ENCODE measurements at places on chromosomes 7 and 10.

DNA sequence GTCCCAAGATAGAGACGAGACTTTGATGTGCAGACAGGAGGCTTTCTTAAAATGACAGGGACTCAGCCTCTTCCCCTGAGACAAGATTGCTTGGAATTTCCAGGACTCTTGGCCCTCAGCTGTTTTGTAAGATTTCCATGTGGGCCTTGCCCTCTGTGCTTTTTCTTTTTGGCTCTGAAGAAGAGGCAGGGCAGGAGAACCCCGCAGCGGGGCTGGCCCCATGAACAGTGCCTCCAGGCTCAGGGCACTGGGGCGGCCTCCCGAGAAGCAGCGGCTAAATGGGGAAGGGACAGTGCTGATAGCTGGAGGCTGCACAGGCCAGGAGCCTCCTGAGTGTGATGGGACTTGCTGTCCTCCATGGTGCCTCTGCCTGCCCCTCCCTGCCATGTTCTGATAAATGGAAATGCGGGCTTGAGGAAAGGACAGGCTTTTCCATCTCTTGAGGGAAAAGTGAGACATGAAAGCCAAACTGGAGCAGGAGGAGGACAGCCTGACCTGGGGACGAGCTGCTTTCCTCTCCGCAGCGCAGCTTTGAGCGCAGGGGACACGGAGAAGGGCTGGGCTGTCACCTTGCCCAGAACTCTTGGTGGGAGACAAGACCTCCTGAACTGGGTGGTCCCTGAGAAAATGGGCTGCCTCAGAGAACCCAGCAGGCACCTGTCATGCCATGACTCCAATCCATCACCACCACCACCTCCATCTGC is 12.1 kb downstream of the SAP25 start:
- no peak for DNase-seq

DNA sequence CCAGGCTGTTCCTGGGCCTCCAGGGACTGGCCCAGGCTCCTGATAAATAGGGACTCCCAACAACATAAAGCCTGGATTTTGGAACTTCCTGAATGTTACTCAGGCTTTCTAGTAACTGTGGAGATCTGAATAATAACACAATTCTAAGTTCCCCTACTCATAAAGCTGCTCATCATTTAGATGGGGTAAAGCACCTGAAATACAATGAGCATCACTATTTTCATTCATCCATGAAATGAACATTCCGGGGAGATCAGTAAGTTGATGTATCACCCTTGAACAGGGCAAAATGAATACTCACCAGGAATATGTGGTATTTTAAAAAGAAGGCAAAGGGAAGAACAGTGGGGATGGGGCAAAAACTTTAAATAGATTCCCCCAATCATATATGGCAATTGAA is 48.3 kb upstream of the ATRNL1 start:
- DNase-seq, result no peak

DNA sequence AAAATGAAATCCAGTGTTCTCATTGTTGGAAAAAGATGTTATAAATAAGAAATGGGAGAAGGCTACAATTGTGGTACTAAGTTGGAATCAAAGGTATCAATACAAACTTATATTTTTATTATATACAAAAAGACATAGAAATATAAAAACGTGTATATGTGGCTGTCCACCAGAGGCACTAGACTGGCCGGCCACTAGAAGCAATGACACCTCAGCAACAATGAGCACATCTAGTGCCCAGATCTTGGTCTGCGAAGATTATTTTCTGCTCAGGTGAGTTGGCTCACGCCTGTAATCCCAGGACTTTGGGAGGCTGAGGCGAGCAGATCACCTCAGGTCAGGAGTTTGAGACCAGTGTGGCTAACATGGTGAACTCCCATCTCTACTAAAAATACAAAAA is 21.6 kb downstream of the IDE start:
- DNase-seq, result no peak

DNA sequence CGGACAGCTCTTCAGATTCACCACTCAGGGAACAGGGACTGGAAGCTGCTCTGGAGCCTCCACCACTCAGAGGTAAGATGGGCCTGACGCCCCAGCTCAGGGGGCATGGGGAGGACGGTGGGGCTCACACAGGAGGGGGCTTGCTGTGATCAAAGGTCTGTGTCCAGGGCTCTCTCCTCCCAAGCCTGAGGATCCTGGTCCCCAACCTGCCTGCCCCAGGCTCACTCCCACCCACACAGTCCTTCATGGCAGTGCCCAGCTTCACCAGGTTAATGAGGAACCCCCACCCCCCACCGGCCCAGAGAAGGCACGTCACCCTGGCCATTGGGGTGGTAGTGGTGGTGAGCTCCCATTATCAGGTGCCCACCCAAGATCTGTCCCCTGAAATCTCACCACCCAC is 926.7 kb upstream of the ZNF722 start:
- no peak for DNase-seq

DNA sequence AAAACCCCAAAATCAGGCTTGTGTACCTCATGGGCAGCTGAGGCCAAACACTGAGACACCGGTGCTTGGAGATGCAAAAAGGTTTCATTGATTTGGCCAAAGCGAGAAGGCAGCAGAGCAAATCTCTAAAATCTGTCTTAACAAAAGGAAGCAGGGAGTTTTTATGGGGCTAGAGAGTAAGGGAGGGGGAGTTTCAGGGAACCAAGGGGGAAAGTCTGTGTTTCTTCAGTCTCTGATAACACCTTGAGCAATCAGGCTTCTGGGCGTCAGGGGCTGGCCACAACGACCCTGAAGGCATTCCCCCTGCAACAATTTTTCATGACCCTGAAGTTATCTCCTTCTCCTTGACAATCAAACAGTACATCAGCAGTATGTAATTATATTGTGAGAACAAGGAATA is 2.7 kb upstream of the ZNF786 start:
- no peak for DNase-seq

DNA sequence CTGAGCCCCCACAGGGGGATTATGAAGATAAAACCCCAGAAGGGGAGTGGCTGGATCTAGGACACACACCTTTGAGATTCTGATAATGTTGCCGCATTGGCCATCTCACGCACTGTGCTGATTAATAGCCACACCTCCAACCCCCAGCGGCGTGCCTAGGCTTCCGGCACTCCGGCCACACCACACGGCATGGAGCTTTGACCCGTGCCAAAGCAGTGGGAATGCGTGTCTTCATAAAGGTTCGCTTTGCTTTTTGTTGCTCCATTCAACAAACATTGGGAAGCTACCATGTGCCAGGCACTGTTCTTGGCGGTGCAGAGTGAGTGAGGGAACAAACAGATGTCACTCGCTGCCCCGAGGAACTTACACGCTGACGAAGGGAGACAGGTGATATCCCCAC is 117.6 kb downstream of the TCERG1L start:
- no peak for DNase-seq

DNA sequence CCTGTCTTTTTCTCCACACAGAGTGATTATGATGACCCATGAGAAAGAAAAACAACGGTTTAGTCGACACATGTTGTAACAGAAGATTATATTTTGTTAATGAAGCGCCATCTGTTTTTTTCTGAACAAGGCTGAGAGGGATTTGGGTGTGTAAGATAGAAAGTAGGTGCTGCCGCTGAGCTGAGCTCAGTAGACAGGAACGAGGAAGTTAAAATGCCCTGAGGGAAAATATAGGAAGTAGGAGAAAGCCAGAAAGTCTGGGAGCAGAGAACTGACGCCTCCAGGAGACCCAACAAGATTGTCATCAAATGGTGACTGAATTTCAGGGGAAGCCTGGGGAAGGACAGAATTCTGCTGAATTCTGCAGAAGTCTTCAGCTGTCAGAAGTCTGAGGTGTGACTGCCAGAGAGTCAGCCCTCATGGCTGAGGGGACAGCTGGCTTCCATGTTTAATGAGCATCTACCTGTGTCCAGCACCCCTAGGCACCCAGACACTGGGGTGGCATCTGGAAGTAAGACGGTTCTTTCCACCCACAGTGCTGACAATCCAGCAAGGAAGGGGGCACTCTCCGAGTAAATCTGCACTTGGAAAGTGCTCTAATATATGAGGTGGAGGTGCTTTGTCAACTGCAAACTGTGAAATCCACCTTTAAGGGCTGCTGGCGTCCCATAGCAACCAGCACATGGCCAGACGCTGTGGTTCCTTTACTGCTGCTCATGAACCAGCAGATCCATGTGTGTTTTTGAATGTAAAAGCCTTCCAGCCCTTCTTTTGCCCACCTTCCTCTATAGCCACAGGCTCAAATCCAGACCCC is 12.5 kb upstream of the TSPAN15 start:
- no peak for DNase-seq

DNA sequence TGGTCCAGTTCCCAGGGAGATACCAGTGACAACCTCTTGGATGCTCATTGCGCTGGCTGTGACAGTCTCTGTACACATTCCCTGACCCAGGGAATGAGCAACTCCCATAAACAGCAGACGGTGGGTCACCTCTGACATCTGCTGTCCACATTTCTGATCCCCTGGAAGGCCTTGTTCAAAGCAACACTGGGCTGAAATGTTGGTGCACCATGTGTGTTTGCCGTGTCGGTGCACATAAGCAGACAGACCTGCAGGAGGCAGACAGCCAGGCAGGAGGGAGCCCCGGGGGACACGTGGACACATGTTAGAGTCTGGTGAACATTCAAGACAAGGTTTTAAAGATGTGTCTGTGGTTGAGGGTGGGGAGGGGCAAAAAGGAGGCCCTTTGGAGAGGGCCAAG is 254.9 kb downstream of the PLXNA4 start:
- DNase-seq, result no peak

DNA sequence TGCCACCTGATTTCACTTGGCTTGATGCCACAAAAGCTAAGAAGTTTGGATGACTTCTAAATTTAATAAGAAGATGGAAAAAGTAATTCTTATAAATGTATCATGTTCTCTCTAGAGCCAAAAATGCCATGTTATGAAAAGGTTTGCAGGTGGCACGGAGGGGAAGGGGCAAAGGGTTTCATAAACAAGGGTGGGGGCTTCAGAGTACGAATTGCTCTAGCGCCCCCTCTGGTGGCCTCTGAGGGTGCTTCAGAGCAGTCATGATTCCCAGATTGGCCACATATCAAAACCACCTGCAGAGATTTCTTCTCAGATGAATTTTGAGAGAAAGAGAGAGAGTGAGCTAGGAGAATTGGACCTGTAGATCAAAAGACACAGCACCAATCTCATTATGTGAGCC is 208.6 kb upstream of the YAE1 start:
- no peak for DNase-seq

DNA sequence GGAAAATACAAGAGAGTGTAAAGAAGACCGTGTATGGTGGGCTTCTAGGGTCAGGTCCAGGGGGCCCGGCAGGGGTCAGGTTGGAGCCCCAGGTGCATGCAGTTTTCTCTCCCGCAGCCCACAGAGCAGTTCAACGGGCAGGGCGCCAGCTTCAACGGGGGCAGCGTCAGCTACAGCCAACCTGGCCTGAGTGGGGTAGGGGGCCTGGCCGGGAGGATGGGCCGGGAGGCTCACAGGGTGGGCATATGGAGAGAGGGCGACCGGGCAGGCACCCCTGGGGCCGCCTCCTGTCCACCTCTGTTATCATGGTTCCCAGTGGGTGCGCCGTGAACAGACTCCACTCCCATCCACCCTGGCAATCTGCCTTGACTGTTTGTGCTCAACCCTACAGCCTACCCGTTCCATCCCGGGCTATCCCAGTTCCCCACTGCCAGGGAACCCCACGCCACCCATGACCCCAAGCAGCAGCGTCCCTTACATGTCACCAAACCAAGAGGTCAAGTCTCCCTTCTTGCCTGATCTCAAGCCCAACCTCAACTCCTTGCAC is 11.5 kb downstream of the ZMIZ2 start:
- no peak for DNase-seq

- no peak for DNase-seq
Measured at GRCh38 chr7:30764030-30764975, 6.9 kb upstream of the MINDY4 start.

Data from NCI-H1092 (cell line).